Left kidney (tissue), 8 donors: ENCODE measurements at places on chromosomes 12 and 14. TPM values are rescaled to one million over a fixed set of nuclear protein-coding genes. Genes with fewer than 3 reads are reported as not detected.

The OVCH1 gene
- polyA plus RNA-seq, result 0.78 TPM

The SSPN gene
- 13.0 TPM for polyA plus RNA-seq

The DACT1 gene
- 33.3 TPM for polyA plus RNA-seq

The CCDC197 gene
- polyA plus RNA-seq, result not detected

The TMEM30B gene
- 11.3 TPM for polyA plus RNA-seq

The TAS2R46 gene
- polyA plus RNA-seq, result not detected

The YARS2 gene
- polyA plus RNA-seq, result 34.8 TPM

The IKZF4 gene
- 25.6 TPM for polyA plus RNA-seq

The CLEC6A gene
- 0.27 TPM for polyA plus RNA-seq

- no peak for DNase-seq
These were observed 96.1 kb downstream of the ZFC3H1 start for GRCh38 chr12:71567537-71567936.

- DNase-seq, result no peak
These were observed 76.3 kb downstream of the PDE3A start for GRCh38 chr12:20444595-20445170.

GRCh38 chr14:96156804-96157760 lies 47.6 kb upstream of the BDKRB2 start:
- DNase-seq, result no peak

DNA sequence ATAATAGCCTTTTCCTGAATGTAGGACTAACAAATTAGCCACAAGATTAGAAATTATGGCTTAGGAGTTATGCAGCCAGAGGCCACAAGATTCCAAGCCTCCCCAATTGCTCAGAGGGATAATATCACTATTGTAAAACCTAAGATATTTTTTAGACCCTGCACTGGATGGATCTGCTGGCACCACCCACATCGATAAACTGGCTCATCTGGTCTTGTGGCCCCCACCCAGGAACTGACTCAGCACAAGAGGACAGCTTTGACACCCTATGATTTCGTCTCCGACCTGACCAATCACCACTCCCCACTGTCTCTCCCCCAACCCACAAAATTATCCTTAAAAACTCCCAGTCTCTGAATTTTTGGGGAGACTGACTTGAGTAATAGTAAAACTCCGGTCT lies 54.7 kb downstream of the CPM start:
- DNase-seq, result no peak

DNA sequence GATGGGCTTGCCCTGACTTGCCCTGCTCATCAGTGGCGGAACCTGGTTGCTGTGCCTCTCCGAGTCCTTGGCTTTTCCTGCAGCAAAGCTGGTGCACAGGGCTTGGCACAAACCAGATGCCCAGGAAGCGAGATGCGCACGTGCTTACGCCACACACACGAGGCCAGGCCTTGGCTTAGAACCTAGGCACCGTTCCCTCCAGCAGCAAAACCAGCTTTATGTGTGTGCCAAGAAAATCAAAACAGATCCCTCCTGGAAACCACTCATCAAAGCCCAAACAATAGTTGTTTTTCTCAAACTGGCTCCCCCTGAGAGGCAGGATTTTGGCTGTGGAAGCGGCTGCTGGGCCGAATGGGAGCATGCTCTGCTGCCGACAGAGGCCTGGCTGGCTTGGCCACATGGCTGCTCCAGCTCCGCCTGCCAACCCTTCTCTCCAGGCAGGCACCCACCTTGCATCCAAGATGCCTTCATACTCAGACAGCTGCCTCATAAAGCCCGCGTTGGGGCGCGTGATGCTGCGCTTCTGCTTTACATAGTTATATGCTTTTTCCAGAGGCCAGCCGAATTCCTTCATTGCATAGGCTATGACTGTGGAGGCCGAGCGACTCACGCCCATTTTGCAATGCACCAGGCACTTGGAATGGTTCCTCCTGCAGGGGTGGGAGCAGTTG lies 58.7 kb downstream of the SSH1 start:
- DNase-seq, result no peak
